ENCODE measurements at places on chromosomes 12 and 14.

DNA sequence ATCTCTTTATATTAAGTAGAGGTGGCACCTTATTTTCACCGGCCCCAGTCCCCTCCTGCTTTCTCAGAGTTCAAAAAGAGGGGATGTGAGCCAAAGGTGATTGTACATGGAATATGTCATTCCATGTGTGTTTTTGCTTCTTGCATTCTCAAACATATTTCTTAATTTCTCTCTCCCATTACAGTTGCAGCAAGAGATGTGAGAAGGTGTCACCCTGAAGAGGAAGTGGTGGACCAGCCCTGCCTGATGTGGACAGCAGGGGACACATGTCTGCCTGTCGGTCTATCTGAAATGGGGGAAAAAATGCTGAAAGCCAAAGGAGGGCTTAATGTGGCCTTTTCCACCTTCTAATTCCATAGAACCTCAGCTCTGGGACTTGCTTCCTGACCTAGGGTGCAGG is 1.9 kb upstream of the FOXN3 start:
- no peak for DNase-seq
- H3K27ac ChIP-seq, result peak overlapping the region; percentile 68
- H3K27me3 ChIP-seq, result no peaks in the 10 kb centered on the region
- H3K4me1 ChIP-seq, result peaks cover 30% of the 10 kb centered on the region
- H3K4me3 ChIP-seq, result no peak overlapping the region

DNA sequence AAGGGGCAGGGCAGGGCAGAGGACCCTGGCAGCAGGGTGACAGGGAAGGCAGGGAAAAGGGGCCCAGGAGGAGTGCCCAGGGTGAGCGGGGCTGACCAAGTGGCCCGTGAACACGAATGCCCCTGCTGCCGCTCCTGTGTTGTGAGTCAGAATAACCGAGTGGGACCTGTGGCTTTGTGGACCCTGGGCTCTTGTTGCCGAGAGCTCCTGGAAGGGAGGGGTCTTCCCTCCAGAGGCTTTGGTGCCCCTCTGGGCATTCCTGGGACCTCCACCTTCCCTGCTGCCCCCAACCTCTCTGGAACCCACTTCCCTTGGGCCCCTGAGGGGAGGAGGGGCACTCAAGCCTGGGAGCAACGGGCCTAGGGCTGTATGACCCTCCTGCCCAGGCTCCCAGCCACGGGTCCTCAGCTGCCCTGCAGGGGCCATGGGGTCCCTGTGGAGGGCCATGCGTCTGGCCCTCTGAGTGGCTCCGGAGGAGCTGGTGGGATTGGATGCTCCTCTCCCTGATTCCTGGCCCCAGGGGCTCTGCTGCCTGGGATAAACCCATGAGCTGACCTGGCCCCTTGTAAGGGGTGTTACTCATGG is 319.4 kb downstream of the TMEM121 start:
- peaks cover 72% of the 10 kb centered on the region for H3K36me3 ChIP-seq
- peak overlapping the region; percentile 24 for H3K27ac ChIP-seq
- peaks cover 34% of the 10 kb centered on the region for H3K4me1 ChIP-seq
- no peaks in the 10 kb centered on the region for H3K27me3 ChIP-seq

DNA sequence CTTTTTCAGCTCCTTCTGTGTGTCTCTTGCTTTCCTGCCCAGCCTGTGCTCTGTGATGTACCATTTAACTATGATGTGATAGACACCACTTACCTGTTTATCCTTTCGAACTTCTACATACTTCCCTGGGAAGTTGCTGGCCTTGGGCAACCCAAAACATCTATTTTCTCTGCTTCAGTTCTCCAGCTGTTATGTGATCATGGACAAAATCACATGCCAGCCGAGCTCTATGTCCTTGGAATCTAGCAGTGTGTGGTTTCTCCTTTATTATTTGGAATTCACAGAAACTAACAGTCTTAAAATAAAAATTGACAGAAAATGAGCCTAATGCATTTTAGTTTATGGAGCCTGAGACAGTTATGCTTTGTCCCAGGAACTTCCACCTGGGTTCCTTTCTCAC is 22.9 kb downstream of the BMAL2 start:
- no peaks in the 10 kb centered on the region for H3K4me1 ChIP-seq
- no peaks in the 10 kb centered on the region for H3K36me3 ChIP-seq
- no peaks in the 10 kb centered on the region for H3K27me3 ChIP-seq

GRCh38 chr12:103505371-103506236 is 9.8 kb upstream of the C12orf42 start:
- H3K4me3 ChIP-seq, result peak overlapping the region; percentile 46
- H3K27me3 ChIP-seq, result no peaks in the 10 kb centered on the region
- peak; percentile 39 for DNase-seq
- peaks cover 39% of the 10 kb centered on the region for H3K4me1 ChIP-seq
- H3K36me3 ChIP-seq, result no peaks in the 10 kb centered on the region

DNA sequence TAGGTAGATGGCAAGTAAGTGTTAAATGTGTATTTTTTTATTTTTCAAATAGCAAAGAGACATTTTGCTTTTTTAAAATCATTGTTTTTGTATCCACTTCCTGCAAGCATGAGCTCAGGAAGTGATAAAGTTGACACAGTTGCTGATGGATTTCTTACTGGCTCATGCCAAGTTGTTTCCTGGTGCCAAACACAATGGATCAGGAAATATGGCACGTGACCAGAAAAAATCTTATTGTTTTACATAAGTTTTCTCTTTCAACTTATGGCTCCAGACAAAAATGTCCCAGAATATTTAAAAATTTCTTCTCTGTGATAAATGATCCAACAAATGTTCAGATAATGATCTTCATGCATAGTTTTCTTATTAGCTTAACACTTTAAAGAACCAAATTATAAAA is 1279.1 kb upstream of the FLRT2 start:
- no peak overlapping the region for H3K27ac ChIP-seq
- no peaks in the 10 kb centered on the region for H3K36me3 ChIP-seq
- no peaks in the 10 kb centered on the region for H3K27me3 ChIP-seq
- no peaks in the 10 kb centered on the region for H3K4me1 ChIP-seq

GRCh38 chr12:104454997-104455396 is 1.8 kb upstream of the CHST11 start:
- peaks cover 34% of the 10 kb centered on the region for H3K4me1 ChIP-seq
- peak overlapping the region; percentile 99 for H3K4me3 ChIP-seq
- no peak for DNase-seq
- peaks cover 15% of the 10 kb centered on the region for H3K36me3 ChIP-seq

- no peak for DNase-seq
- no peaks in the 10 kb centered on the region for H3K36me3 ChIP-seq
- H3K27me3 ChIP-seq, result peaks cover 4% of the 10 kb centered on the region
- H3K4me3 ChIP-seq, result no peak overlapping the region
- H3K27ac ChIP-seq, result no peak overlapping the region
- no peaks in the 10 kb centered on the region for H3K4me1 ChIP-seq
These were observed 42.8 kb downstream of the NKX2-1 start for GRCh38 chr14:36477266-36477665.

- peak overlapping the region; percentile 8 for H3K4me3 ChIP-seq
- H3K4me1 ChIP-seq, result peaks cover 32% of the 10 kb centered on the region
- no peak for DNase-seq
- no peaks in the 10 kb centered on the region for H3K36me3 ChIP-seq
- H3K27me3 ChIP-seq, result peaks cover 2% of the 10 kb centered on the region
- no peak overlapping the region for H3K27ac ChIP-seq
These were observed 17.4 kb downstream of the ACVRL1 start for GRCh38 chr12:51924551-51925319.

DNA sequence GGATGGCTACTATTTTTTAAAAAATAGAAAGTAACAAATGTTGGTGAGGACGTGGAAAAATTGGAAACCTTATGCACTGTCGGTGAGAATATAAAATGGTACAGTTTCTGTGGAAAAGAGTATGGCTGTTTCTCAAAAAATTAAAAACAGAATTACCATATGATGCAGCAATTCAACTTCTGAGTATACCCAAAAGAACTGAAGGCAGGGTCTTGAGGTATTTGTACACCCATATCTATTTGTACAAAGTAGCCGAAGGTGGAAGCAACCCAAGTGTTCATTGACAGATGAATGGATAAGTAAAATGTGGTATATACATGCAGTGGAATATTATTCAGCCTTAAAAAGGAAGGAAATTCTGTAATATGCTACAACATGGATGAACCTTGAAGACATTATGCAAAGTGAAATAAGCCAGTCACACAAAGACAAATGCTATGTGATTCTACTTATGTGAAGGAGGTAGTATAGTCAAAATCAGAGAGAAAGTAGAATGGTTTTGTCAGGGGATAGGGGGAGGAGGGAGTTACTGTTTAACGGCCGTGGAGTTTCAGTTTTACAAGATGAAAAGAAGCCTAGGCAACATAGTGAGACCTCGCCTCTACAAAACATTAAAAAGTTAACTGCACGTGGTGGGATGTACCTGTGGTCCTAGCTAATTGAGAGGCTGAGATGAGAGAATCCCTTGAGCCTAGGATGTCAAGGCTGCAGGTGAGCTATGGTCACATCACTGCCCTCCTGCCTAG is 38.4 kb upstream of the CCT2 start:
- H3K27me3 ChIP-seq, result no peaks in the 10 kb centered on the region
- H3K4me1 ChIP-seq, result peaks cover 2% of the 10 kb centered on the region
- H3K4me3 ChIP-seq, result no peak overlapping the region
- DNase-seq, result no peak
- H3K36me3 ChIP-seq, result peaks cover 17% of the 10 kb centered on the region

DNA sequence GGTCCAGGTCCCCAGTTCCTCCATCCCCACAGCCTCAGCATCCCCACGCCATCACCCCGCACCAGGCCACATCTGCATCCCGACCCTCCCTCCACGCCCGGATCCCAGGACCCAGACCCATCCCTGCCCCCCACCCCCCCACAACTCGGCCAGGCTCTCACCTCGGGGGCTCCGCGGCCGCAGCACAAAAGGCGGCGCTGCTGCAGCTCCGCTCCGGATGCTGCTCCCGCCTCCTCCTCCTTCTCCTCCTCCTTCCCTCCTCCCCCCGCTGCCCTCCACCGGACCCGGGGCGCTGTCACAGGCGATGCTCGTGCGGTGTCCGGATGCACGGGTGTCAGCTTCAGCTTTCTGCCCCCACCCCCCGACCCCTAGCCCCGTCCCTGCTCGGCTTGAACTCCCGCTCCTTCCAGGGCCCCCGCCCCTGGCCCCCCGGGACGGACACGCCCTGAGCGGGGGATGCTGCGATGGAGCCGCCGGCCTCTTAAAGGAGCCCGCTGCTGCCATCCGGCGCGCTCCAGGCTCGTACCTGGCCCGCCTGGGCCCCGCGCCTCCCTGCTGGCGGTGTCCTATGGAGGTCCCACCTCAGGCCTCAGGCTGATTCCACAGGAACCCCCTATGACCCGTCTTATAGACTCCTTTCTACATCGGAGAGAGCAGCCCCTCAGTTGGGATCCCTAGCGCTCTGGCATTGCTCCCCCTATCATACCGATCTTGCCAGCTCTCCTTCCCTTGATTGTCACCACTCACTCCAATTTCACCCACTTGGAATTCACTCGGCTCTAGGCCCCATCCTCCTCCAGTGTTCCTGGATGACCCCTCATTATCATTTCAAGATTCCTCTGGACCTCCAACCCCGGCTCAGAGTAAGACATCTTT is at the start of gene MAP3K12:
TSS of gene MAP3K12 (minus strand) at position 193 of the 876 bp plus-strand sequence. CDS start 12,067 bp downstream, outside the sequence.
- DNase-seq, result peak; percentile 57
- H3K27me3 ChIP-seq, result no peaks in the 10 kb centered on the region
- H3K27ac ChIP-seq, result peak within 1 kb of the TSS; percentile 96
- peaks cover 9% of the 10 kb centered on the region for H3K36me3 ChIP-seq
- H3K4me1 ChIP-seq, result peaks cover 36% of the 10 kb centered on the region

GRCh38 chr12:57816855-57817151 is 1.7 kb downstream of the AVIL start:
- no peak overlapping the region for H3K4me3 ChIP-seq
- H3K36me3 ChIP-seq, result peaks cover 30% of the 10 kb centered on the region
- H3K4me1 ChIP-seq, result no peaks in the 10 kb centered on the region
- no peak for DNase-seq
- H3K27ac ChIP-seq, result no peak overlapping the region

DNA sequence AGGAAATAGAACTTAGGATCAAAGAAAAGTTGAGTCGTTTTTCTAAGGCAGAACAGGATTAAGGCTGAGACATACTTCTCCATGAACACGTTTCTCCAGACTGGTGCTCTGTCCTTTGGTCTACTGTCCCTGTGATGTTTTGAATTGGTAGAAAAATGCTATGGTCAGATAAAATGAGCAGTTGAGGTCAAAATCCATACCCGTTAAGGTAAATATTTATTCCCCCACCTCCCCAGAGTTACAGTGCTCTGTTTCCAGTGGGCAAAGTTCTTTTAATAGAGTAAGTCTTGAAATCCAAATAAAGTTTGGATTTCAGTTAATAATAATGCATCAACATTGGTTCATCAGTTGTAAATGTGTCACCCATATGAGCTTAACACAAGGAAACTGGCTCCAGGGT is 74.5 kb downstream of the PTHLH start:
- no peak for DNase-seq
- no peaks in the 10 kb centered on the region for H3K36me3 ChIP-seq
- no peak overlapping the region for H3K4me3 ChIP-seq
- peaks cover 12% of the 10 kb centered on the region for H3K4me1 ChIP-seq
- no peak overlapping the region for H3K27ac ChIP-seq
- H3K27me3 ChIP-seq, result peaks cover 2% of the 10 kb centered on the region

GRCh38 chr12:122336015-122336946 is 70.0 kb upstream of the VPS33A start:
- H3K4me1 ChIP-seq, result no peaks in the 10 kb centered on the region
- no peak overlapping the region for H3K4me3 ChIP-seq
- no peak overlapping the region for H3K27ac ChIP-seq
